Effector CD8-positive, alpha-beta T cell (primary cell): ENCODE measurements at places on chromosomes 1 and 21.

DNA sequence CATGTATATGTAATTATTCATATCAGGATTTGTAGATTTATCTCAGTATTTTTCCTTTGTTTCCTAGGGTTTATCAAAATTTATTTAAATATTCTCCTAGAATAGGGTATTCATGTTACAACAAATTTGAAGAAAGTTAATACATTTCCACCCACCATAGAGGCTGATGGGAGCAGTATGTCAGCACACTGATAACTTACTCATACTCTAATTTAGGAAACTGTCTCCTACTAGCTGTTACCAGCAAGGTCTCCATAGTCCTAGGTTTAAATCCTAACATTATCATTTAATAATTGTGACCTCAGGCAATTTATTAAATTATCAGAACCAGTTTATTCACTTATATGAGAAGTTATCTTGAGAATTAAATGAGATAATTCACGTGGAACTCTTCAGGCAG lies 127.0 kb downstream of the USP25 start:
- DNase-seq = no peak

GRCh38 chr1:166089804-166090203 lies 77.0 kb downstream of the FAM78B start:
- no peak for DNase-seq

GRCh38 chr21:29827236-29827635 lies 112.6 kb downstream of the GRIK1 start:
- no peak for DNase-seq

DNA sequence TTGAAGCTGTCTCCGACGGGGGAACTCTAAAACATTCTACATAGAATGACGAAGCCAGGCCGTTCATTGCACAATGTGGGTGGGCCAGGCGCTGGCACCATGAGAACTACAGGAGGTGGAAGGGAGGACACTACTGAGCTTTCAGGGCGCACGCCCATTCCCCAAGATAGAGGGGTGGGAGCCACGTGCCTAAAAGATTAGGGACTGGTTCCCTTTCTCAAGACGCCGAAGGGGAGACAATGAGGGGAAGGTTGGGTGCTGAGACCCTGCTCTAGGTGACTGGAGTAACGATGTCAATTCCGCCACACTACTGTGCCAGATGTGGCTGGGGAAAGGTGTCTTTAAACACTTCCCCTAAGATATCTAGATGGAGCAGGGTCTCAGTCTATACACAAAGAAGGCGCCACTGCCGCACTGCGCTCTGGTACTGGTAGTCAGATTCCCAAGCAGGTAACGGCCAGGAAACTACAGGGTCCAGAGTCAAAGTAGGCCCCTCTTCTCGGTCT lies 782 bp downstream of the CSDE1 start:
- DNase-seq = no peak

- peak; percentile 50 for DNase-seq
Measured at GRCh38 chr1:2050461-2050792, 216 bp downstream of the PRKCZ start.

- no peak for DNase-seq
Measured at GRCh38 chr1:178122283-178122682, 28.4 kb downstream of the RASAL2 start.

GRCh38 chr1:114502080-114502479 lies 8.9 kb downstream of the TRIM33 start:
- no peak for DNase-seq

DNA sequence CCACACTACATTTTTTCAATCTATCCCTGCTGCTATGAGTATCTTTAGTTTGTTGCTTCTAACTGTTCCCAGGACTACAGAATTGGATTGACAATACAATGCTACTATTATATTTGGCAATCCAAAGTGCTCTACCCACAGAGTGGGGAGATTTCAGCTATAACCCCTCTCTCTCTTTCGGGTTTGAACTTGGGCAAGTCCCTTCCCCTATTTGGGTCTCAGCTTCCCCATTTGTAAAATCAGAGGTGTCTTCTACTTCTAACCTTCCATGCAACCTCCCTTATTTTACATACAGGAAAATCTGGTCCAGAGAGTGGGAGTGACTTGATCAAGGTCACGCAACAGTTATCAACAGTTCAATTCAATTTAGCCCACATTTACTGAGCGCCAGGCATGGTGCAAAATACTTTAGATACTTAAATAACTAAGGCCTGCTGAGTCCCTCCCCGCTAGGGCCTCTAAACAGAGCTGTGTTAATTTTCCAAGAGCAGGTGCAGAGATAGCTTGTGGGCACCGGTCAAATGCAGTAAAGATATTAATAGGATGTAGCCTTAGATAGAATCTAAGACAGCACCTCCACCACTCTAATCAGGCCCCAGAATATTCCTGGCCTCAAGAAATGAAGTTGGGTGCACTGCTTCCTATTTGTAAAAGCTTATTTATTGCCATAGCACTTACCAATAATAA lies 9.4 kb upstream of the GPX7 start:
- no peak for DNase-seq

- DNase-seq = no peak
Measured at GRCh38 chr1:201593200-201593921, 54.4 kb downstream of the NAV1 start.

DNA sequence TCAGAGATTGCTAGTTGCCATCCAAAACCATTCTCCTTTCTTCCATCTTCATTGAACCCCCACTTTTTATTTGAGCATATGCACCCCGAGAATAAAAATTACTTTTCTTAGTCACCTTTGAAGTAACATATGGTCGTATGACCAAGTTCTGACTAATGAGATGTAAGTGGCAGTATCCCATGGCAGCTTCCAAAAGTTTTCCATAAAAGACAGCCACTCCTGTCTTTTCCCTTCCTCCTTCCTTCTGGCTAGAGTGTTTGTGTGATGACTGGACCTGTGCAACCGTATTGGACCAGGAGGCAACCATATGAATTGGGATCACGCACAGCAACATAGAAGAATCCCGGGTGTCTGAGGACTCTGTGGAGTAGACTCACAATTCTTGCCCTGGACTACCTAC lies 41.1 kb upstream of the CCSAP start:
- DNase-seq = no peak

GRCh38 chr1:160522622-160523345 lies at the start of gene SLAMF6:
TSS of gene SLAMF6 (minus strand) at chr1:160523255. CDS start at chr1:160523192, 63 bp downstream.
- DNase-seq = peak; percentile 16

DNA sequence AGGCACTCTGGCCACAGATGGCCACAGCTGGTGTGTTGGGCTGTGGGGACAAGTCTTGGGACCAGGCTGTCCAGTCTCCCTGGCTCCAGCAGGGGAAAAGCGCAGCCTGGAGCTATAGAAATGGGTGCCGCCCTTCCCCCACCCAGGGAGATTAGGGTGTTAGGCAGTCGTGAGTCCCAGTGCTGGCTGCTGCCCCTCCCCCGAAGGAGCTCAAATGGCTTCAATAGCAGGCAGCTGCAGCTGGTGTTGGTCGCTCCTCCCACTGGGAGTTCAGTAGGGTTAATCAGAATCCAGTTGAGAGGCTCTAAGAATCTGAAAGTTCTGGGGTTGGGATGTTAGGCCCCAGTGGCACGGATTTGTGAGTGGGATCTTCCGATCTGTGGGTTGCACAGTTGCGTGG lies 595.6 kb upstream of the PKN2 start:
- no peak for DNase-seq

GRCh38 chr1:115428256-115428655 lies 90.2 kb upstream of the NGF start:
- DNase-seq = no peak

DNA sequence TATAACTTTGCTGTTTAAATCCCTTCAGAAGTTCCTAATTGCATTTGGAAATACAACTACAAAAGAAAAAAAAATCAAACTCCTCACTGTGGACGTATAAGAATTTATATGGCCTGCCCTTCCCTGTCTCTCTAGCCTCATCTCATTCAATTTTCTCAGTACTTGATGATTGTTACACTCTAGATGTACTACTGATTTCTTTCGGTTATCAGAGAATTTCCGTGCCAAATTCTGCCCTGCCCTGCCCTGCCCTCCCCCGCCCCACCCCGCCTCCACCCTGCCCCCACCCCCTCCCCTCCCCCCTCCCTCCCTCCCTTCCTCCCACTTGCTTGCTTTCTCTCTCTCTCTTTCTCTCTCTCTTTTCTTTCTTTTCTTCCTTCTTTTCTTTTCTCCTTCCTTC lies 71.7 kb upstream of the MPC2 start:
- no peak for DNase-seq

- no peak for DNase-seq
Measured at GRCh38 chr1:41812051-41812450, 106.7 kb downstream of the HIVEP3 start.

DNA sequence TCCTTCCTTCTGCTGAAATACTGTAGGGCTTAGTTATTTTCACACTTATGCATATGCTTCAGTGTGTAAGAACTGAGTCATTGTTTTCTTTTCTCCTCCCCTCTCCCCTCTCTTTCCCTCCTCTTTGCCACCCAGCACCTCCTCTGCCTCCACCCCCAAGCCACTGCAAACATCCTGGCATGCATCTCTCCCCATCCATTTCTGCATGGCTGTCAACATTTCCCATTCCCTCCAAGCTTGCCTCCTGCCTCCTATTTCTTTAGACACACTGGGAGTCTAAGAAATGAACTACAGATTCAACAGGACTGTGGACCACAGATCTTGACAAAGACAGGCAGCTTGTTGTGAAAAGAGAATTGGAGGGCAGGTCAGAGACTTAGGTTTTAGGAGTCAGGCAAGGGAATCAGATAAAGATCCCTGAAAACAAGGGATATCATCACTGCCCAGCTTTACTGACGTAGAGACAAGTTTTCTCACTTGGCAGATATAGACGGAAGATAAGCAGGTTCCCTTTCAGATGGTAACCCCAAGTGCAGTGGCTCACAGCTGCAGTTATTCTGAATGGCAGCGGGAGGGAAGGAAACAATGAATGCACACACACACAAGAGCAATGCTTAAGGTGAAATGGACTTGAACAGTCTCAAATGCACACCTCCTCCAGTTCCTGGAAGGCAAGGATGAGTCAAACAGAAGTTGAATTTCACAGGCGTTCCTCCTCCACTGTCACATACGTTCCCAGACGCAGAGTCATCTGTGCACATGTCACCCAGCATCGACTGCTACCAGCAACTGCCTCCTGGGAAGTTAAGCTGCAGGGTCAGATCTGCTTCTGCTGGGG lies 56.1 kb downstream of the HIVEP3 start:
- DNase-seq = no peak

DNA sequence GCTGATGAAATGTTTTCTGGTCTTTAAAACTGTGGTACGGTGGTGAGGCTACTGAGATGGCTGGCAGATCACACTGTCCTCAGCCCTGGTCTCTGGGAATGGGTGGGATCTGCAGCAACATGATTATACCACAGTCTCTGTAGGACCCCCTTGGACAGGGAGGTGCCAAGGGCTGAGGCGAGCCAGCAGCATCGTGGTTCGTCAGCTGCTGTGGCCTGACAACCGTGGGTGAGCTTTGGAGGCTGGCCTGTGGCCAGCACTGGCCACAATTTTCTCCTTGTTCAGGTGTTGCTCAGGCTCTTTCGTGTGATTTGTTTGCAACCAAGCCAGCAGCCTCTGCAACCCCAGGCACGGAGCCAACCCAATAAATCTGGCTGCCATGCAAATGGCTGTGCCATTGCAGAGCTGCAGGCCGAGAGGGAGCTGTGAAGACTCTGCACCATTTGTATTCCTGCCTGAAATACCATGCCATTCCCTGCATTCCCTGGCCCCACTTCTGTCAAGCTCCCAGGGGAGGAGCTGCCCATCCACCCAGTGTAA lies 70.9 kb downstream of the PCP4 start:
- no peak for DNase-seq

DNA sequence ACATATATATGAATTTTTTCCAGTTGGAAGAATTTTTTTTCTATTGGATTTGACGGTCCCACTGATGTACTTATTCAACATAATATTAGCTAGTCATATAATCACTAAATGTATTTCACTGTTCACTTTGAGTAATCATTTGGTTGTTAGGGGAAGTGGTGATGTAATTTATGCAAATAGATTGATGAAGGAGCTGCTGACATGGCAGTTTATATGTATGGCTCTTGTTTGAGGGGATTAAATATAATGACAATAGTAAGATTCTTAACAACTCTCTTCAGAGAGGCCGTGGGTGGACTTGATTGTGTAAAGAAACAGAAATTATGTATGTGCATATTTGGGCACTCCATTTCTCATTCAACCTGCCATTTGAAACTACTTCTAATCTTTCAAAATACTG lies 653.6 kb upstream of the ADGRL4 start:
- no peak for DNase-seq

GRCh38 chr1:59885160-59885832 lies 41.3 kb downstream of the CYP2J2 start:
- no peak for DNase-seq

GRCh38 chr1:32953495-32953894 lies 11.1 kb downstream of the RNF19B start:
- no peak for DNase-seq

- no peak for DNase-seq
Measured at GRCh38 chr1:56825436-56825835, 6.2 kb upstream of the FYB2 start.

GRCh38 chr1:29521811-29522580 lies 285.7 kb downstream of the PTPRU start:
- DNase-seq = no peak

DNA sequence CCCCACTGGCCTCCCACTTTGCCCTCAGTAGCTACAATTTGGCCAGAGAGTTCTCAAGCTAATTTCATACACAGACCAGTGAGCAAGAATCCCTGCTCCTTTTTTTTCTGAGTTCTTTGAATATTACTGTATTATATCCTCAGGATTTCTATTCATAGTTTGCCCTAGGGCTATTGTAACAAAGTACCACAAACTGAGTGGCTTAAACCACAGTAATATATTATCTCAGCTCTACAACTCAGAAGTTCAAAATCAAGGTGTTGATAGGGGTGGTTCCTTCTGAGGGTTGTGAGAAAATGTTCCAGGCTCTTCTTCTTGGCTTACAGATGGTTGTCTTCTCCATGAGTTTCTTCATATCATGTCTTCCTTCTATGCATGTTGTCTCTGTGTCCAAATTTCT lies 289.4 kb upstream of the ESRRG start:
- DNase-seq = no peak

DNA sequence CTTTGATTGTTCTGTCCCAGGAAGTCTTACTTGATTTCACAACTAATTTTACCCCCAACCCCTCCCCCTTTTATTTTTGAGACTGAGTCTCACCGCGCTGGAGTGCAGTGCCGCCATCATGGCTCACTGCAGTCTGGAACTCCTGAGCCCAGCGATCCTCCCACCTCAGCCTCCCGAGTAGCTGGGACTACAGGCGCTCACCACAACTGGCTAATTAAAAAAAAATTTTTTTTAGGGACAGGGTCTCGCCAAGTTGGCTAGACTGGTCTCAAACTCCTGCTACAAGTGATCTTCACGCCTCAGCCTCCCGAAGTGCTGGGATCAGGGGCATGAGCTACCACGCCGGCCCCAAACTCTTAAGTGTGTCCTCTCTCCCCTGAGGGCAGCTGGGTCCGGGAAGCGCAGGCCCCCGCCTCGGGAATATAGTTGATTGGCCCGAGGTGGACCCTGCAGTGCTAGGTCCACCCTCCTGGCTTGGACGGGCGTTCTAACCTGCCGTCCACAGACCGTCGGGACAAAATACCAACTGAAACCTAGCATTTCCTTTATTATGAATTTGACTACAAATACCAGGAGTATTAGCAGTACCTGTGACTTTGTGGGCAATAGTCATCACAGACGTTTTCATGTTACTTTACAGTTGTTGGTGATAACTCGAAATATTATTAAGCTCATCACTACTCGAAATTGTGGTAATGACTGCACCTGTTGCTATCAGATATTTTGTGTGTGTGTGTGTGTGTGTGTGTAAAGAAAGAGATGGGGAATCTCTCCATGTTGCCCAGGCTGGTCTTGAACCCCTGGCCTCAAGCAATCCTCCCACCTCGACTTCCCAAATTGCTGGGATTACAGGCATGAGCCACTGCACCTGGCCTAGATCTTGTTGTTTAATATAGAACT lies 642 bp upstream of the PARP1 start:
- DNase-seq = no peak
